Camera-type eye (tissue), 1 donor: ENCODE measurements at places on chromosomes 5 and 9. TPM values are rescaled to one million over a fixed set of nuclear protein-coding genes. Genes with fewer than 3 reads are reported as not detected.

Gene PHF24
- total RNA-seq = 11.2 TPM

Gene FOXD4
- total RNA-seq = 0.82 TPM

Gene FOXD4L6
- not detected for total RNA-seq

Gene SCGB3A2
- total RNA-seq = not detected

Gene MOB3B
- 19.6 TPM for total RNA-seq

Gene FUT7
- not detected for total RNA-seq

Gene SLCO6A1
- not detected for total RNA-seq

Gene PCDHB2
- 8.3 TPM for total RNA-seq

Gene ZNF608
- total RNA-seq = 144 TPM

Gene PIP5KL1
- total RNA-seq = 3.2 TPM
